ENCODE measurements at places on chromosomes 5 and 9.

DNA sequence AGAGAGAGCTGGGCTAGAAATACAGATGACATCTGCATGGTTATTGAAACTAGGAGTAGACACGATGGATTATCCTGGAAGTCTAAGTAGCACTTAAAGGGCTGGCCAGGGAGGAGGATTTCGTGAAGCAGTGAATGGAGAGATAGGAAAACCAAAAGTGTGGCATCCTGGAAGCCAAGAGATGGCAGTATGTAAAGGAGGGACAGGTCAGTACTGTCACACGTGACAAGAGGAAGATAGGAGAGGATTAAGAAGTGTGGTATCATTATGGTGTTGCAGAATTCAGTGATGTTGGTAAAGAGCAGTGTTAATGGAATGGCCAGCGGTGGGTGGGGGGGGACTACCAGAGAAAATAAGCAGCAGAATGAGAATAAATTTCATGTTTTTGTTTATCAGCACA is 11.7 kb downstream of the RAD23B start:
- peaks cover 17% of the 10 kb centered on the region for H3K36me3 ChIP-seq
- no peak for DNase-seq
- peak overlapping the region; percentile 4 for H3K27ac ChIP-seq
- H3K27me3 ChIP-seq, result no peaks in the 10 kb centered on the region

GRCh38 chr9:132588501-132589147 is 6.2 kb downstream of the BARHL1 start:
- peaks cover 6% of the 10 kb centered on the region for H3K36me3 ChIP-seq
- no peak overlapping the region for H3K4me3 ChIP-seq
- peaks cover 5% of the 10 kb centered on the region for H3K4me1 ChIP-seq
- peaks cover 54% of the 10 kb centered on the region for H3K27me3 ChIP-seq

- DNase-seq, result no peak
- no peaks in the 10 kb centered on the region for H3K4me1 ChIP-seq
- H3K27ac ChIP-seq, result no peak overlapping the region
- no peaks in the 10 kb centered on the region for H3K36me3 ChIP-seq
- peaks cover 4% of the 10 kb centered on the region for H3K27me3 ChIP-seq
- no peak overlapping the region for H3K4me3 ChIP-seq
These were observed 65.9 kb downstream of the PRDM6 start for GRCh38 chr5:123154886-123155445.

GRCh38 chr9:14165376-14166035 is 148.4 kb downstream of the NFIB start:
- H3K27me3 ChIP-seq, result peaks cover 2% of the 10 kb centered on the region
- H3K4me1 ChIP-seq, result no peaks in the 10 kb centered on the region
- H3K27ac ChIP-seq, result no peak overlapping the region
- no peak for DNase-seq
- H3K36me3 ChIP-seq, result no peaks in the 10 kb centered on the region

- no peak for DNase-seq
- H3K27ac ChIP-seq, result no peak overlapping the region
- H3K4me3 ChIP-seq, result no peak overlapping the region
- H3K4me1 ChIP-seq, result no peaks in the 10 kb centered on the region
- H3K36me3 ChIP-seq, result no peaks in the 10 kb centered on the region
These were observed 152.4 kb upstream of the TRPC7 start for GRCh38 chr5:136517755-136518154.

DNA sequence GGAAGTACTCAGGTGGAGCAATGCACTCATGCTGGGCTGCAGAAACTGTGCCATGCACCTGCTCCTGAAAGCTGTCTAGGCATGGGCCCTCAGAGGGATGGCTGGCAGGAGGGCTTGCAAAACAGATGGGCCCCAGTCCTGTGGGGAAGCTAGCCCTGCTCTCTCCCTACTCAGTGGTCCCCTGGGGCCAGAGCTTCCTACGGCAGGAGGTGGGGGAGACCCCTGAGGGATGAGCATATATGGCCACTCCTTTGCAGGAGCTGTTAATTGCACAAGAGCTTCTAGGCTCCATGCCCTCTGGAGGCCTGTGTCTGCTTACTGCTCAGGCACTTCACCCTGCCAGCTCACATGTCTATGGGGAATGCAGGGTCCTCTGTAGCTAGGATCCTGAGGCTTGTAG is 545.3 kb upstream of the PTPRD start:
- H3K27ac ChIP-seq, result no peak overlapping the region
- H3K36me3 ChIP-seq, result no peaks in the 10 kb centered on the region
- no peak overlapping the region for H3K4me3 ChIP-seq
- no peaks in the 10 kb centered on the region for H3K27me3 ChIP-seq

Measured in activated CD4-positive, alpha-beta T cell treated with anti-CD3 and anti-CD28 coated beads for 36 hours (primary cell).